ENCODE measurements at places on chromosomes 3 and 15.

GRCh38 chr3:183122257-183122932, 23.1 kb upstream of the MCCC1 start:
- peak; percentile 16 for DNase-seq

DNA sequence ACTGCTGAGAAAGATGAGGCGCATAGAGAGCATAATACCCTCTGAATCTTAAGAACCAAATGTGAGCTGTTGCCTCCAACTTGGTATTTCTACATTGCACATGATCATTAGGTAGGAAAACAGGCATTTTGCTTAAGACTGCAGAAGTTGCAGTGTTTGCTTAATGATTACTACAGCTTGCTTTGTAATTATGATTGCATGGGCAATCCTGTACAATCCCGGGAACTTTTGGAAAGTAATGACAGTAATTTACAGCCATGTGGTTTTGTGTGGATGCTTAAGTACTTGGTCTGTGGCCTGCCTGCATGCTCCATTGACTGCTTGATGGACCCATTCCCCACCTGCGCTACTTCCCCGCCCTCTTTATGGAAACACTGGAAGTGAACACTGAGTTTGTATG, 301.1 kb downstream of the DIPK2A start:
- DNase-seq = peak; percentile 15

DNA sequence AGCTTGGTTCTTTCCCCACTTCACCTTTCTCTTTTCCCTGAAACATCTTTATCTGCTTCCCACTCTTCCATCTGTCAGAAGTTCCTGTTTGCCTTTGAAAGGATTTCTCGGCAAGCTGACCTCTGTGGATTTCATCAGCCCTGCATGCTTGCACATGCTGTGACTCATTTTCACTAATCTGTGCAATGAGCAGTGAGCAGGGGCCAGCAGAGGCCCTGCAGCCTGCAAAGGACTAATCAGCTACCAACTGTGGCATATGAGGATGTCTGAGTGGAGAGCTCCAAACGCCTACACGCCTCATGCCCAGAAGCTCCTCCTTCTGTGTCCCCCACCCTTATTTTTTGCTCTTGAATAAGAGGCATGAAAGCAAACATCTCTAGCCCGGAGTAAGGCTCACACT, 333.0 kb upstream of the SEMA6D start:
- no peak for DNase-seq

DNA sequence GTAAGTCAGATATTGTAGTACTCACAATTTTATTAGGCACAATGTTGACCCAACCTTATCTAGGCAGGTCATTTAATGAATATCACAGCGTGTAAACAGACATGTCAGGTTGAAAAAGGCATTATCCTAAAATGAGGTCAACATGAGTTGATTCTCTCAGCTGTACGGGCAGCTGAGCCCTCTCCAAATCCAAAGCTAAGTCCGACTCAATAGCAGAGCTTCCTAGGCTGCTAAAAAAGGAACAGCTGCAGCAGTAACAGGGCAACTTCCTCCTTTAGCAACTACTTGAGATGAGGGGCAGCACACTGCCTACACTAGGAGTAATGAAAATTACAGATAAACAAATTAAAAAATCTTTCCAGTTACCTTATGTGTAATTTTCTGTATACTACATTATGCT, 189.2 kb downstream of the CADM2 start:
- no peak for DNase-seq

DNA sequence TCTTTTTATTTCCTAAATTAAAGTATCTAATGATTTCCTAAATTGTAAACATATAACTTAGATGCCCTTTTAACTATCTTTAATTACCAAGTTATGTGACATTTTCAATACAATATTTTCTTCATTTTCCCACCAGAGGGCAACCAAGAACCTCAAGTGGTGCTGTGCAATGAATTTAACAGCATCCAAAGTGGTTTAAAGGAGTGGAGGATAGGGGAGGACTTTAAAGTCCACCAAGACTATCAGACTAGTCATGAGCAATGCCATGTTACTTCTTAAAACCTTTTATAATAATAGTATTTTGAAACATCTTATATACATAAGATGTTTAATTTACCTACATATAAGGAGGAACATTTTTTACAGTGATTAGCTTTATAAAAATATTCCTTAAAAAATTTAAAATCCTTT, 74.4 kb downstream of the DLG1 start:
- DNase-seq = peak; percentile 5

- DNase-seq = no peak
Measured at GRCh38 chr15:72783004-72783639, 436 bp downstream of the ADPGK start.

DNA sequence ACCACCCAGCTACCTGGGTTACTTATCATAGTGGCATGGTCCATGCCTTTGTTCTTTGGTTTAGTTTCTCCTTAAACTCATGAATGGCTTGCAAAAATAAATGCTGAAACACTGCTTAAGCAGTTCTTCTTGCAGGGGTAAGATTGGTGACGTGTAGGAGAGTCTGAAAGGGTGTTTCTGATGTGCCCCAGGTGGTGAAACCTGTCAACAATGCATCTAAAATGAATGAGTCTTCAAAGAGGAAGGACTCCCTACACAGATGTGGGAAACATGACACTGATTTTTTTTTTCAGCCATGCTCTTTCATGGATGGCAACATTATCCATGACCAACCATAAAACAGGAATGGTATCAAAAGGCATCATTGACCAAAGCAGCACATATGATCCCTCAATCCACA, 72.0 kb downstream of the KCNH8 start:
- DNase-seq = no peak

- no peak for DNase-seq
Measured at GRCh38 chr15:46322753-46323152, 687.9 kb downstream of the SQOR start.

DNA sequence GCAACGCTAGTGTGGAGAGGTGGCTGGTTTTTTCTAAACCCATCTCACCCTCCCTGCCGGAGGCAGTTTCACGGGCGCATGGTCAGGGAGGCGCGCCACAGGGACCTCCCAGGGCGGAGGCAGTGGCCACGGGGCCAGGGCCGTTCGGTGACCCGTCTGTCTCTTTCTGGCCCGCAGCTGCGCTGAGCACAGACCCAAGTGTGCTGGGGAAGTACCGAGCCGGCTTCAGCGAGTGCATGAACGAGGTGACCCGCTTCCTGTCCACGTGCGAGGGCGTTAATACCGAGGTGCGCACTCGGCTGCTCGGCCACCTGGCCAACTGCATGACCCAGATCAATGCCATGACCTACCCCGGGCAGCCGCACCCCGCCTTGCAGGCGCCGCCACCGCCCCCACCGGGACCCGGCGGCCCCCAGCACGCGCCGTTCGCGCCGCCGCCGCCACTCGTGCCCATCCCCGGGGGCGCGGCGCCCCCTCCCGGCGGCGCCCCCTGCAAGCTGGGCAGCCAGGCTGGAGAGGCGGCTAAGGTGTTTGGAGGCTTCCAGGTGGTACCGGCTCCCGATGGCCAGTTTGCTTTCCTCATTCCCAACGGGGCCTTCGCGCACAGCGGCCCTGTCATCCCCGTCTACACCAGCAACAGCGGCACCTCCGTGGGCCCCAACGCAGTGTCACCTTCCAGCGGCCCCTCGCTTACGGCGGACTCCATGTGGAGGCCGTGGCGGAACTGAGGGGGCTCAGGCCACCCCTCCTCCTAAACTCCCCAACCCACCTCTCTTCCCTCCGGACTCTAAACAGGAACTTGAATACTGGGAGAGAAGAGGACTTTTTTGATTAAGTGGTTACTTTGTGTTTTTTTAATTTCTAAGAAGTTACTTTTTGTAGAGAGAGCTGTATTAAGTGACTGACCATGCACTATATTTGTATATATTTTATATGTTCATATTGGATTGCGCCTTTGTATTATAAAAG, 1.8 kb downstream of the HES1 start:
- DNase-seq = no peak

DNA sequence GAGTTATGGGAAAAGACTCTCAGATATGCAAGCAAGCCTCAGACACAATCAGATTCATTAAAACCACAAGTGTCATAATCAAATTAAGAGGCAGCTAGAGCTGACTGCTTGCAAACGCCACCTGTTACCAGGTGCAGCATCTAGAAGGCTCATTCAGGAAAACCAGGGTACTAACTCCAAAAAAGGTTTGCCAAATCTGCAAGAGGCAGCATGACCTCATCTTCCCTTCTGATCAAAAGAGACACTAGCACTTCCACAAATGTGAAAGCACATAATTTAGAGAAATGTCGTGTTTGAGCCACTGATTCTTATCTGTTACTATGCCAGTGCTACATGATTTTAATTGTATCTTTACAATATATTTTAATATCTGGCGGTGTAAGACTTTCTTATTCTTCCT, 123.3 kb upstream of the NANOGP8 start:
- DNase-seq = no peak

- DNase-seq = no peak
Measured at GRCh38 chr15:29570121-29570947, 251.9 kb downstream of the TJP1 start.

DNA sequence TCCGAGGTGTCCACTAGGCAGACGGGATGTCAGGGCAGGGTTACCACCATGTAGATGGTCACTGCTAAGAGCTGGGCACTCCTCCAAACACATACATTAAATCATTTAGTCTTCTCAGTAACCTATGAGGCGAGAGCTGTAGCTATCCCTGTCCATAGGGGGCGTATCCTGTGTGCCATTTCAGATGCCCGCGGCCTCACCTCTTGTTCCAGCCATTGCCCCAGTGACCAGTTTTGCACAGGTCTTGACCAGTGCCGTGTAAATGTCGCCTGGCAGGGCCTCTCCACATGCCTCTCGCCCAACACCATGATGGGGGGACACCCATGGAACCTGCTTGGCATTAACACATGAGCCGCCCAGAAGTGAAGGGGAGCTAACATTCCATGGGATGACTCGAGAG, 20.8 kb upstream of the SRP14 start:
- no peak for DNase-seq

Measured in NCI-H187 (cell line).